ENCODE measurements at places on chromosomes 11 and 22.

DNA sequence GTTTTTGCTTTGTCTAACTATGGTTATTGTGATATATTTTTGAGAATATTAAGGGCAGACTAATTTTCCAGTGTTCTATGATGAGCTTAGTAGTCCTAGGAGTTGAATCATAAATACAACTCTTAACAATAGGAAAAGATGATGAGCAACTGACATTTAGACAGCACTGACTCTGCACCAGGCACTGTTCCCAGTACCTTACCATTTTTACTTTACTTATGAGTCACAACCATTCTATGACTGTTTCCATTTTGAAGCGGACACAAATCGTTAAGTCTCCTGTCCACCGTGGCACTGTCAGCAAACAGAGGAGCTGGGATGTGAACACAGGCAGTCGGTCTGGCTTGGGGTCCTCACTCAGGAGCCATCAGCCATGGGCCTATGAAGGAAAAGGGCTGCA lies 3.4 kb upstream of the SCGB2A2 start:
- DNase-seq: no peak

DNA sequence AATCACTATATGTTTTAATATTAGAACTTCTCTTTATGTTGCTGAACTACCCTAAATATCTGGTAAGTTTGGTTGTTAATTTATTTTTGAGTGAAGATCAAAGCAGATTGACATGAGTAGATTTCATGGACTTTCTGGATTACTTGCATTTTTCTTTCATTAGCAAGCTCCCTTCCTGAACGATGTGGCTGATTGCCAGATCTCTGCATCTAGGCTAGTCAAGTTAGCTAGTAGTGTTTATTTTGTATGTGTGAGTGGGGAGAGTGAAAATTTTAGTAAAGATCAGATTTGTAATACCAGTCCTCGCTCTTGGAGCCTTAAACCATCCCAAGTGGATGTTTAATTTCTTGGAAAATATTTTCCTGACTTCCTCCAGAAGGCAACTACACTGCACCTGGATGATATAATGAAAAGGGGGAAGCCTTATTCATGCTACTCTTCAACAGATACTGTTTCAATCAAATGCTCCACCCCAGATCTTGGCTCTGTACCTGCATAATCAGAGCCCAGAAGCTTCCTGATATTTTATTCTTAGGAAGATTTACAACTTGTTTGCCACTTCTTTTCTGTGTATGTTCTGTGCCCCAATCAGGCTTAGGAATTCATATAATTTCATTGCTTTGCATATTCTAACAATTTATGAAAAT lies 143.2 kb upstream of the GRIA4 start:
- DNase-seq: no peak

GRCh38 chr11:10978198-10978597 lies 120.3 kb upstream of the ZBED5 start:
- no peak for DNase-seq

DNA sequence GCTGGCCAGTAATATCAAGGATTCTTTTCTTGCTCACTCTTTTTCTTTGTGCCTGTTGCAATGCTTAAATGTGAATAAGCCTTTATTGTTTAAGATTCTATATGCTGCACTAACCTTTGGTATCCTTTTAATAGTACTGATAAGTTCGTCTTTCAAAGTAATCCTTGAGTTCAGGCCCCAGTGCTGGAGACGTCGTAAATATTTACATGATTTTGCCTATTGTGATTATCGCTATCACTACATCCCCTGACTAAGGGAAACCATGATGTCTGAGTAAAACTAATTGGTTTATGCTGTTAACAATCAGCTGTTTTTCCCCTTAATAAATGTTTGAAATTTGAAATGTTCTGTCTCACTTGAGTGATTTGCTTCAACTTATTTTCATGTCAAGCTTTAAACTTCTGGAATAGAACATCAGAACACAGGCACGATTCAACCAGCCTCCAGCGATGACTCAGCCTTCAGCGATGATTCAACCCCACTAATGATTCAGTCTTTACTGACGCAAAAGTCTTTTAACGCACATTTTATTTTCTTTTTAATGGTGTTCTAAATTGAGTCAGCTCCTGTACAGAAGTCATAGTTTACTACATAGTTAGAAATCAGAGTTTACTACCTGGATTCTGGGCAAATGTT lies 3.9 kb downstream of the HTATIP2 start:
- DNase-seq: no peak

- DNase-seq: no peak
Measured at GRCh38 chr11:119175493-119176077, 7.1 kb downstream of the NLRX1 start.

Data from suprapubic skin (tissue), 4 donors.